ENCODE measurements at places on chromosomes 5 and 9.

GRCh38 chr5:168952196-168952595, 348.7 kb downstream of the SLIT3 start:
- DNase-seq = no peak

DNA sequence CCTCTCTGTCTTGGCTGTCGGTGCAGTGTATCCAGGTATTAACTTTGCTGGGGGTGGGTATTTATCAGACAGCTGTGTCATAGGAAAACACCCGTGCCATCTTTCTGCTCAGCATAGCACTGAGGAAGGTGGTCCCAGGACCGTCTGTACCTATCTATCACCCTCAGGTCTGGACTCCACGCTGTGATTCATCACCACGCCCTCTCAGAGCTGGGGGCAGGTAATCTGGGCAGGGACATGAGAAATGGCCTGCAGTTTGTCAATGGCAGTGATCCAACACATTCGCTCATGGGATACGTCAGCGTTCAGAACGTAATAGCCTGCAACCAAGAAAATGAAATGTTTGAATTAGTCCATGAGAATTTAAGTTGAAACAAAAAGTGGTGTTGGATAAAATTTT, 151.6 kb upstream of the MAP1B start:
- no peak for DNase-seq

GRCh38 chr5:58351190-58351589, 108.7 kb downstream of the PLK2 start:
- DNase-seq = no peak

GRCh38 chr9:91532325-91532724, 108.7 kb upstream of the NFIL3 start:
- no peak for DNase-seq

- no peak for DNase-seq
Observed at GRCh38 chr5:116176121-116176520, 91.3 kb downstream of the COMMD10 start.

DNA sequence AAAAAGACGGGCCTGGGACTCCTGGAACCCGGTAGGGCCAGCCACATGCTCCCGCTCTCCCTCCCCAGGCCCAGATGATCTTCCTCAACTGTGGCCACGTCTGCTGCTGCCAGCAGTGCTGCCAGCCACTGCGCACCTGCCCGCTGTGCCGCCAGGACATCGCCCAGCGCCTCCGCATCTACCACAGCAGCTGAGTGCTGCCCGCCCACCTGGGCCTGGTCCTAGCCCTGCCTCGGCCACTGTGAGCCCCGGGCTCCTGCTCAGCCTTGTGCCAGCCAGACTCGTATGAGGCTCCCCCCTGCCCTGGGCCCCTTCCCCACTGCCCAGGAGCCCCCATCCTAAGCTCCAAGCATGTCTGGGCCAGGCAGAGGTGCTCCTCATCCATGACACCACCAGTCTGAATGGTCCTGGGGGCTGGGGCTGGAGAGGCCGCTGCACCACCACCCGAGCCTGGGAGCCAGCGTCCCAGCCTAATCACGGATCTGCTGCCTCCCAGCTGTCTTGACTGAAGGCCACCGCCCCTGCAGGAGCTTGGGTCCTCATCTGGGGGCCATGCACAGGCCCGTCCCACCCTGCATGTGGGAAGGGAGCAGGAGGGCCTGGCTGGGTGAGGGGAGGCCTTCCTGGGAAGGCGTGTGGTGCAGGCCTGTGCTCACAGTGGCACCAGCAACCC, 51.5 kb downstream of the LRSAM1 start:
- DNase-seq = no peak

DNA sequence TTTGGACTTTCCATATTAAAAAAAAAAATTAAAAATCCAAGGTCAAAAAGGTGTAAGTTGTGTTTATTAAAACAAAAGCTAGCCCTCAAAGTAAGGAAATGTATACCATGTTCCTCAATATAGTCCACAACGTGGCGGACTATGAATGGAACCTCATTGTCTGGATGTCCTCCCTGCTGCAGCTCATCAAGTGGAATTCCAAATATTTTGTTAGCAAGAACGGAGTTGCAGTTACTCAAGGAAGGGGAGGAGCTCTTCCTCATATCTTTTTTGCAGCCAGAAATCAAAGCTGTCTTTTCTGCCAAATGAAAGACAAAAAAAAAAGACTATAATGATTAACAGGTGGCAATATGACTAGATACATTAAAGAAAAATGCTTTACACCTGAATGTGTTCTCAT, 14.0 kb downstream of the FAM13B start:
- no peak for DNase-seq

- DNase-seq = no peak
Observed at GRCh38 chr9:92180002-92180400, 64.8 kb upstream of the SPTLC1 start.

GRCh38 chr5:55044175-55044574, 20.1 kb downstream of the GZMK start:
- DNase-seq = no peak

GRCh38 chr9:134186471-134187109, 22.2 kb upstream of the RNU6ATAC start:
- DNase-seq = peak; percentile 5

- no peak for DNase-seq
Observed at GRCh38 chr5:64019746-64020145, 57.5 kb upstream of the HTR1A start.

GRCh38 chr5:115579216-115579615, 23.1 kb downstream of the TICAM2 start:
- DNase-seq = no peak

GRCh38 chr5:10253390-10253789, 3.3 kb downstream of the CCT5 start:
- no peak for DNase-seq

DNA sequence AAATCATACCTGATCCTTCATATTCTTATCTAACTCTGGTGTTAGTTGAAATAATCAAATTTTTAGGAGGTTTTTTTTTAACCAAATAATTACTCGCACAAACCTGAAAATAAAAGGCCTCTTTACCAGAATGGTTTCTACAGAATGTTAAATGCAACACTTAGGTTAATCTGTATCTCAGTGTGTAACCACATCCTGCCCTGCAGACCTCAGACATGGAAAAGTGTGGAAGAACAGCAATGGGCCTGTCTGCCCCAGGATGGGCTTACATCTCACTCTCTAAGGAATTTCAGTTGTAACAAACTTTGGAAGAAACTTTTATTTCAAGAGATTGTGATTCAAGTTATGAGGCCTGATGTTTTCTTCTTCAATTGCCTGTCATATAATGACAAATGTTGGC, 32.5 kb upstream of the MIER3 start:
- no peak for DNase-seq

DNA sequence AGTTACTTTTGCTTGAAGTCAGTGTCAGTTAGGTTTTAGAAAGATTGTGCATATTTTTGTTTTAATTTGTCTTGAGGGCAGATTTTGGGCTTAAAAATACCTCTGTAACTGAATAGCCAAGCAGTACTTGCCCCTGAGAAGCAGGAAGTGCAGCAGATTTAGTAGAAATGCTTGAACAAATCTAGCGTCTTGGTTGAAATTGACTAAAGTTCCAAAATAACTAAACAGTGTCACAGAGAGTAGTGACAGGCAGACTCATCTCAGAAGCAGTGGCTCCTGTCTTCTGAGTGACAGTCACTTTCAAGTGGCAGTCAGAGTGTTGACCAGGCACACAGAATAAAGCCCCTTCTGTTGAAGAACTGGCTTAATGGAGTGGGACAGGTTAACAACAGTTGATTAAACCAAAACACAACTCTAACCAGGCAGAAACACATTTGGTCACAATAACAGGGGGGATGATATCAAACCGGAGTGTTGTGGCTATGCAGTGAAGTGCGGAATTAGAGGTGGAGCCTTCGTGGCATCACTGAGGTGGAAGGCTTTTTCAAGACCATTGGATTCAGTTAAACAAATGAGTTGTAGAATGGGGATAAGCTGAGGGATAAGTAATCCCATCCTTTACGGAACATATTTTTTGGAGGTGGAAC, 29.1 kb downstream of the TRIO start:
- no peak for DNase-seq

DNA sequence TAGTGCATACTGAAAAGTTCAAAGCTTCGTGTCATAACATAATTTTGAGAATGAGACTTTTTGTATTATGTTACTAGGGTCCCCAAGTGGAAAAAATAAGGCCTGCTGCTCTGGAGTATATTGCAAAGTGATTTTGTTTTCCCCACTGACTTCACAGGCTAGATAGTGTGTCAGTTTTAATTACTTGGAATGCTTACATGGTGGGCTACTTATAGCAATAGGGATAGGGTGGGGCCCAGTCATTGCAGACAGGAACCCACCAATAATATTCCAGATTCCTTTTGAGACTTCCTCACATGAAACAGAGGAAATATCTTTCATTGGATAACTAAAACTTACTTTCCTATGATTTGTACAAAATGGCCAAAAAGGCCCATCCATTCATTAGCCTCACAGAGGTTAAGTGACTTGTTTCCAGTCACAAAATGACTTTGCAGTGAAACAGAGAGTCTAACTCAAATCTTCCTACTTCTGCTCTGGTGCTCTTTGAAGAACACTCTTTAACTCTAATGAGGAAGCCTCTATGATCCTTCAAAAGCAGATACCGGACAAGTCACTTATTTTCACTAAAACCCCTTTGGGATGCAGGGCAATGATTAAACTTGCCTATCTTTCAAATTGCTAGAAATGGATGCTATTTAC, 16.2 kb upstream of the MEF2C start:
- no peak for DNase-seq

DNA sequence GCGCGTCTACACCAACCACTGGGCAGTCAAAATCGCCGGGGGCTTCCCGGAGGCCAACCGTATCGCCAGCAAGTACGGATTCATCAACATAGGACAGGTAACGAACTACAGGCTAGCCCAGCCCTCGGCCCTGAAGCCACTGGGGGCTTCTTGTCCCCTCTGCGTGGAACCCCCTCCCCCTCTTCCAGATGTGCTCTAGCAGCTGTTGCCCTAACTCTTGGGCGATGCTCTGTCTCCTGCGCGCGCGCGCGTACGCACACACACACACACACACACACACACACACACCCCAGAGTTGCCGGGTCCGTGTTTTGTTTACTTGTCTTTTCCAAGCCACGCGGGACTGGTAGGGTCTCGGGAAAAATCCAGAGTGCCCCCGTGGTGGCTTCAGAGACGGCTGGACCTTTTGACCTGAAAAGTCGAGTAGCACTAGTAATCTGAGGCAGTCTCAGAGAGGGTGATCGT, 836 bp downstream of the PCSK5 start:
- DNase-seq = no peak

DNA sequence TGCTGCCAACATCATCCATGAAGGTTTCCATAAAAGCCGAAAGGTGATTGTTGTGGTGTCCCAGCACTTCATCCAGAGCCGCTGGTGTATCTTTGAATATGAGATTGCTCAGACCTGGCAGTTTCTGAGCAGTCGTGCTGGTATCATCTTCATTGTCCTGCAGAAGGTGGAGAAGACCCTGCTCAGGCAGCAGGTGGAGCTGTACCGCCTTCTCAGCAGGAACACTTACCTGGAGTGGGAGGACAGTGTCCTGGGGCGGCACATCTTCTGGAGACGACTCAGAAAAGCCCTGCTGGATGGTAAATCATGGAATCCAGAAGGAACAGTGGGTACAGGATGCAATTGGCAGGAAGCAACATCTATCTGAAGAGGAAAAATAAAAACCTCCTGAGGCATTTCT, 10.1 kb downstream of the TLR4 start:
- no peak for DNase-seq

DNA sequence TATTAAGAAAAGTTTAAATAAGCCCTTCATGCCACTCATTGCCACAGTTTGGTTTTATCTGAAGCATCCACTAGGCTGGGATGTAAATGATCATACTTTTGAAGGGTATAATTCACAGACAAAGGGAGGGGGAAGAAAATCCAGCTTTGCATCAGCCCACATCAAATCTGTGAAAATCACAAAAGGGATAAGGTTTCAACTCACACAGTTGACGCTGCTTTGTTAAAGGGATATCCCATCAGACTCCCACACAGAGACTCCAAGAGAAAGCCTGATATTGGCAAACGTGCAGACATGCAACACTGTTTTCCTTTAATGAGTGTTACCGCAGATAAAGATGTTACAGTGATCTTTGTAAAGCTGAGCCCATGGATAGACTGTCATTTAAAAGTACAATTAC, 602.9 kb downstream of the TLE1 start:
- no peak for DNase-seq

Data from GM12892 (cell line).